Stimulated activated CD4-positive, alpha-beta T cell treated with anti-CD3 and anti-CD28 coated beads, Interleukin-1b, Interleukin-23, amount 100 ng/mL, for 1 hour (primary cell): ENCODE measurements at places on chromosomes 7 and 10.

DNA sequence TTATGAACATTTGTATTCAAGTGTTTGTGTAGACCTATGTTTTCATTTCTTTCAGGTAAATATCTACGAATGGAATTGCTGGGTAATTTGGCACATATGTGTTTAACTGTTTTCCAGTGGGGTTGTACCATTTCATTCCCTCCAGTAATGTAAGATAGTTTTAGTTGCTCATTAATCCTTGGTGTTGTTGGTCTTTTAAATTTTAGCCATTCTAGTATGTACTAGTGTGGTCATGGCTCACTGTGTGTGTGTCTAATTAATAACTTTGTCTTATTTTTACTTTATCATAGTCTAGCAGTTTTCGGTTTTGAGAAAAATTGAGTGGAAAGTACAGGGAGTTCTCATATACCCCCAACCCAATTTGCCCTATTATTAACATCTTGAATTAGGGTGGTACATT lies 278.8 kb downstream of the CAMK1D start:
- no peak for DNase-seq

DNA sequence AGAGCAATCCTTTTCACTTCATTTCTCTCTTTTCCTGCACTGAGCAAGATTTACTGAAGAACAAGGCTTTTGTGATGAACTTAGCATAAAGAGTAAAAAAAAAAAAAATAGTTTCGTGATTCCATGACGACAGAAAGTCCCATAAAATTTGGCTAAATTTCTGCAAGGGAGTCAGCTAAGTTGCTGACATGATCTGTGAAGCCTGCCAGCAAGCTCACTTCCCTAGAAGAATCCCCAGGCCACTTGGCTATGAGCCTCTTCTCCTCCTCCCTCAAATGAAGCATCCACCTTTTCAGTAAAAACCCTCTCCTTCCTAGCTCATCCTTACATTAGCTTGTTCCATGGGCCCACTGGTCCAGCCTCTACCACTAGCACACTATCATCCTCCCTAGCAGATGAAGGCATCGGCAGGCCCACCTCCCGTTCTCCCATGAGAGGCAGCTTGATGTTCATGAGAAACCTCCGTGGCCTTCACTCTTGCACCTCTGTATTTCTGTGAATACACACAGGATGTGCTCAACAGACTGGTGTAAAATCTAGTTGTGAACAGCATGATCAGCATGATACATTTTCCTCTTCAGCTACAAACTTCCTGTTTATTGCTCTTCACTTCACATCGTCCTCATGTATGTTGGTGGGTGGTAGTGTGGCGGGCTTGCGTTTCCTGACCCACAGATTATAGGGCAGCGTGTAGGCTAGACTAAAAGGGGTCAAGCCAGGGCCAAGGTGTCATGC lies 30.9 kb downstream of the GIMAP8 start:
- no peak for DNase-seq

GRCh38 chr10:132457328-132458070 lies 60.5 kb downstream of the PWWP2B start:
- no peak for DNase-seq

DNA sequence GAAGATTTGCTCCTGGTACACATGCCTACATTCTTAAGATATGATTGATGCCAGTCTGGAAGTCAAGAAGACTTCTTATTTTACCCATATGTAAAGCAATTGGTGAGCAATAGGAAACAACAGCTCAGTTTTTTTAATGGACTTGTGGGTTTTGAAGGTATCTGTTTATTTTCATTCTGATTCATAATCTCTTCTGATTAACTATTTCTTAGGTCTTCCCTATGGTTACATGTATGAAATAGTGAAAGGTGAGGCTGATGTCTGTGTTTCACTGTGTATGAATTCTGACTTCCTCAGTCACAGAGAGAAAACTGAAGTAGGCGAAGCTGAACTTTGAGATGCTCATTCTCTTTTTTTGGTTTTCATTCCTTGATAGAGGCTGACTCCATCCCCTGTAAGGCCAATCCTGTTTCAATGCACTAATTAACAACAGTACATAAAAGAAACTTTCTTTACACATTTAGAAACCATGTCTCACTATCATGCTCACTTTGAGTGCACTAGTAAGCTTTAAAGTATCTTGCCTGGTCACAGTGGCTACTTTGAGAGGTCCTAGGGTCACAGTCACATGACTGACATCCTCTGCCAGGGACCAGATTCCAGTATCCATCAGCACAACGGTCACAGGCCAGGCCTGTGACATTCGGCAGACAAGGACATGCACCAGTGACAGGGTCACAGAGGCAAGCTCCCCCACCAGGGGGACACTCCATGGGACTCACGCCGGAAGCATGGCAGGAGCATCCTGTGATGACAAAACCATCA lies 59.5 kb upstream of the LAMB1 start:
- DNase-seq, result no peak

GRCh38 chr10:30063099-30063498 lies 3.7 kb upstream of the JCAD start:
- no peak for DNase-seq

- peak; percentile 17 for DNase-seq
Observed at GRCh38 chr7:129989466-129989865, 36.7 kb upstream of the UBE2H start.

GRCh38 chr7:84091318-84091717 lies 103.3 kb downstream of the SEMA3A start:
- no peak for DNase-seq

DNA sequence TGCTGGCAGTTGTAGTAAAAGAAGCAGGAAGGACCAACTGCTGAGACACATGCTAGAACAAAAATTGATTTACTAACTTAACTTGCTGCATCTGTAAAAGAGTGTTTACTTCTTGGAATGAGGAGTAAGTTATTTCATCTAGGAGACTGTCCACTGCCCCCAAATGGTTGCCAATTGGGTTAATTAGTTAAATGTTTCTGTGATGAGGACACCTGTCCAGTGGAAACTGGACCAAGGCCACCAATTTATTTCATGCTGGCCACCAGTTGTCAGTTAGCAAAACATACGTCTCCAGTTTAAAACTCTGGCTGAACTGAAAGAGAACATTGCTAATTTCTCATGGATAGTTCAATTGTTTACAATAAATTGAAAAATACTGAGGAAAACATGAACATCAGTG lies 191.7 kb downstream of the PPP1R9A start:
- no peak for DNase-seq

GRCh38 chr10:101351477-101351876 lies 2.5 kb upstream of the BTRC start:
- no peak for DNase-seq
